Smooth muscle cell of the pulmonary artery (primary cell): ENCODE measurements at places on chromosomes 1 and 21. TPM values are rescaled to one million over a fixed set of nuclear protein-coding genes. Genes with fewer than 3 reads are reported as not detected.

Gene PYGO2
- 11.1 and 11.7 TPM in 2 replicates for total RNA-seq

Gene MAN1A2
- 56.4 and 57.6 TPM in 2 replicates for total RNA-seq

Gene LBR
- 14.1 and 21.6 TPM in 2 replicates for total RNA-seq

Gene FMN2
- 17.4 and 21.0 TPM in 2 replicates for total RNA-seq

Gene KLHL12
- 30.2 and 36.0 TPM in 2 replicates for total RNA-seq

Gene F5
- under 0.01 TPM in 1 of 2 replicates, not detected in the other for total RNA-seq

Gene CD1E
- not detected in 2 replicates for total RNA-seq

Gene CYP2J2
- total RNA-seq, result 0.07 TPM in 1 of 2 replicates, not detected in the other

Gene GBP6
- total RNA-seq, result not detected in 2 replicates

Gene ELAPOR1
- 0.39 and 0.59 TPM in 2 replicates for total RNA-seq

Gene TNNT2
- total RNA-seq, result under 0.01 TPM in 1 of 2 replicates, not detected in the other

Gene MANEAL
- total RNA-seq, result 1.1 and 1.3 TPM in 2 replicates

Gene PANK4
- 22.0 and 23.2 TPM in 2 replicates for total RNA-seq

Gene AADACL4
- not detected in 2 replicates for total RNA-seq

Gene NCMAP
- not detected in 2 replicates for total RNA-seq

Gene ACTN2
- 0.53 and 1.0 TPM in 2 replicates for total RNA-seq
